ENCODE measurements at places on chromosomes 1 and 21. TPM values are rescaled to one million over a fixed set of nuclear protein-coding genes. Genes with fewer than 3 reads are reported as not detected.

The PLCH2 gene
- total RNA-seq = 13.5 TPM

The IFNAR2 gene
- 54.9 TPM for total RNA-seq

The CLCNKA gene
- total RNA-seq = not detected

The CD1C gene
- not detected for total RNA-seq

DNA sequence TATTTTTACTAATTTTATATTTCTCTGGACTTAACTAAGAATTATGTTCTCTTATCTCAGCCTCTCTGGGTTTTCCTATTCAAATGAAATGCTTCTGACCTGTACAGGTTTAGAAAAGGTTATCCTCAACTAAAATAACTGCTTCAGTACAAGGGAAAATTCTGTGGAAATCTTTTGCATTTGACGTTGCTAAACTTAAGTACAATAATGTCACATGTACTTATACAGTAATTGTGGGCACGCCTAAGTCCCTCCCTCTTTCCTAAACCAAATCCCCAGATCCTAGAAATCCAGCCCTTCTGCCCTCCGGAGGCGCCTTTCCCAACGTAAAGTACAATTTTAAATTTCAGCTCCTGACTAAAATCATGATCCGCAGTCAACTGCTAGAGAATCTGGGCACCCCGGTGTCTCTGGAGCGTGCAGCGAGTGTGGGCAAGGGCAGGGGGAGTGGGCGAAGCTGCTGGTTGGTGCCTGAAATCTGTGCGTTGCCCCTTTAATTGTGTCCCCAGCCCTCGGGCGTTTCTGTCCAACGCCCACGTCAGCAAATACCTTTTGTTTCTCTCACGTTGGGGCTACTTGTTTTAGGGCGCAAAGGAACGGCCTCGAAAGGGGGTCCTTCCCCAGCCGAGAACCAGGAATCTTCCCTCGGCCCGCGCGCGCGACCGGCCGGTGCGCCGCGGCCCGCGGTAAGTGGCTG is at the start of gene ZBTB8A:
TSS of gene ZBTB8A (plus strand) at position 541 of the 697 bp plus-strand sequence. CDS start 53,505 bp downstream, outside the sequence.
- H3K27me3 ChIP-seq = peaks cover 85% of the 10 kb centered on the region
- no peaks in the 10 kb centered on the region for H3K36me3 ChIP-seq
- H3K27ac ChIP-seq = peak within 1 kb of the TSS; percentile 17
- DNase-seq = no peak

DNA sequence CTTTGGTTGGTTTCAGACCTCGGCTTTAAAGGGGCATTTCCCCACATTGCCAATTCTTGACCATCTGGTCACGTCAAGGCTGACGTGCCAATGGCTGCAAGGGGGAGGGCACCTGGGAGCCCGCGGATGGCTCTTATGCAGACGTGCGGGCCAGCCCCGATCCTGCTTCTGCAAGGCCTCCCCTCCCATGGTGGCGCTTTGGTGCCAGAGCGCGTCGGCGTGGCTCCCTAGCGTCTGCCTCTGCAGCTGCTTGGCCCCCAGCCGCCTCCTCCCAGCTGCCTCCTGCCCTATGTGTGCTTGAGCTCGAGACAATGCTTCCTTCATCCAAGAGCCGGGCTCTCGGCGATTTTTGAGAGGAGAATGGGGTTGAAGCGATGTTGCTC is 29.1 kb downstream of the SKI start:
- peaks cover 53% of the 10 kb centered on the region for H3K36me3 ChIP-seq
- no peaks in the 10 kb centered on the region for H3K27me3 ChIP-seq
- peaks cover 37% of the 10 kb centered on the region for H3K4me1 ChIP-seq
- no peak overlapping the region for H3K4me3 ChIP-seq
- H3K27ac ChIP-seq = no peak overlapping the region

GRCh38 chr21:32298658-32299081 is at the start of gene MRAP:
TSS of gene MRAP (plus strand) at chr21:32298855. CDS start at chr21:32298972, 117 bp downstream.
- peaks cover 9% of the 10 kb centered on the region for H3K36me3 ChIP-seq
- no peak within 1 kb of the TSS for H3K4me3 ChIP-seq
- H3K27me3 ChIP-seq = no peaks in the 10 kb centered on the region
- no peak within 1 kb of the TSS for H3K27ac ChIP-seq
- H3K4me1 ChIP-seq = no peaks in the 10 kb centered on the region

DNA sequence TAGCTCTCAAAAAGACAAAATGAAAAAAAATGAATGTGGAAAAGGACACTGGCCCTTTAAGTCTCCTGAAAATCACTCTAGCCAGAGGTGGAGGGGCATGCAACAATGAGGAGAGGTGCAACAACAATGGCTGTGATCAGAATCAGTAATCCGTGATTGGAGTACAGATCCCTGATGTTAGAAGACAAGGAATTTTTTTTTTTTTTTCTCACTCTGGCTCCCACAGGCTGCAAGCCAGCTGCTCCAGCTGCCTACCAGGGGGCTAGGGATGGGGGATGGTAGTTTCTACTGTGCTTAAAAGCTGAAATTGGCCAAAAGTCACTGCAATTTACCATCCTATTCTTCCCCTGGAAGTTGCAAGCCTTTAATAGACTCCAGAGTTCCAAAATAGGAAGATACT is 54.5 kb downstream of the STYXL2 start:
- H3K27ac ChIP-seq = no peak overlapping the region
- H3K4me3 ChIP-seq = no peak overlapping the region
- no peaks in the 10 kb centered on the region for H3K36me3 ChIP-seq
- H3K4me1 ChIP-seq = no peaks in the 10 kb centered on the region
- DNase-seq = no peak

GRCh38 chr1:115642168-115643072 is 650 bp downstream of the VANGL1 start:
- H3K27me3 ChIP-seq = peaks cover 26% of the 10 kb centered on the region
- H3K4me3 ChIP-seq = peak overlapping the region; percentile 76
- DNase-seq = peak; percentile 69
- H3K36me3 ChIP-seq = peaks cover 2% of the 10 kb centered on the region

GRCh38 chr1:203028784-203029553 is 2.7 kb downstream of the PPFIA4 start:
- DNase-seq = peak; percentile 37
- H3K27ac ChIP-seq = no peak overlapping the region
- peaks cover 22% of the 10 kb centered on the region for H3K4me1 ChIP-seq
- no peak overlapping the region for H3K4me3 ChIP-seq

DNA sequence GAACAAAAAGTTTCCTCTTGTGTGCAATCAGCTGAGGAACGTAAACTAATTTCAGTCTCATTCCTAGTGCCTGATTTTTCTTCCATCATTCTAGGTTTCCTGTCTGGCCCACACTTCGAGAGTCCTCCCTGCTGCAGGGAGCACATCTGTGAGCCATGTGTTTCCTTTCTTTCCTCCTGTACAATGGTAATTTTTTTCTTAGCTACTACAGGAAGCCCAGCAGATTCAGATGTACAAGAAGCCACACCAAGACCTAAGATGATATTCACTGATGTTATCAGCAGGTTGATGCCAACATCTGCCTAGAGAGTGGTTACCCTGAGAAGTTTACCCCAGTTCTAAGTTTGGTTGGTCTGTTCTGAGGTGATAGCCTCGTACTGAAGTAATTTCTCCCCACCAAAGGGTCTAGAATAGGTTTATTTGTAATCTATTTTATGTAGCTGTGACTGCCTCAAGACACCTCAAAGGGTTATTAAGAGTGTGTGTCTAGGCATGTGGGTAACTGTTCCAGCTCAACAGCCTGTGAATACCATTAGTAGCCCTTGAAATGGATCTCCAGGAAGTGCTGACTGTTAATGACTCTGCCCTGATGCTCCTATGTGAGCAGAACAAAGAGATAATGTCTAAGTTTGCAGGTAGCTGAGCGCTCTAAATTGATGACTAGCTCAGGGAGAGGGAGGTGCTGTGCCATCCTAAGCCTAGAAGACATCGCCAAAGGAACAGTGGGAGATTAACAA is 31.7 kb upstream of the CLDN14 start:
- H3K4me3 ChIP-seq = no peak overlapping the region

- peaks cover 15% of the 10 kb centered on the region for H3K27me3 ChIP-seq
- no peak overlapping the region for H3K4me3 ChIP-seq
- peak; percentile 9 for DNase-seq
- H3K27ac ChIP-seq = no peak overlapping the region
- H3K36me3 ChIP-seq = no peaks in the 10 kb centered on the region
- H3K4me1 ChIP-seq = peaks cover 3% of the 10 kb centered on the region
These were observed 181.1 kb downstream of the DYRK1A start for GRCh38 chr21:37547615-37548200.

Measured in activated CD8-positive, alpha-beta memory T cell treated with anti-CD3 and anti-CD28 coated beads, Interleukin-2, amount 10 ng/mL, durations not matched to agents 7 days and 5 days (primary cell).